Activated CD4-positive, alpha-beta T cell treated with anti-CD3 and anti-CD28 coated beads, Interleukin-2, amount 10 ng/mL, durations not matched to agents 24 days and 14 days (primary cell): ENCODE measurements at places on chromosomes 1 and 21. TPM values are rescaled to one million over a fixed set of nuclear protein-coding genes. Genes with fewer than 3 reads are reported as not detected.

- H3K4me1 ChIP-seq = no peaks in the 10 kb centered on the region
- no peak overlapping the region for H3K27ac ChIP-seq
- DNase-seq = no peak
- H3K36me3 ChIP-seq = no peaks in the 10 kb centered on the region
Observed at GRCh38 chr21:33046455-33046854, 20.7 kb downstream of the OLIG2 start.

DNA sequence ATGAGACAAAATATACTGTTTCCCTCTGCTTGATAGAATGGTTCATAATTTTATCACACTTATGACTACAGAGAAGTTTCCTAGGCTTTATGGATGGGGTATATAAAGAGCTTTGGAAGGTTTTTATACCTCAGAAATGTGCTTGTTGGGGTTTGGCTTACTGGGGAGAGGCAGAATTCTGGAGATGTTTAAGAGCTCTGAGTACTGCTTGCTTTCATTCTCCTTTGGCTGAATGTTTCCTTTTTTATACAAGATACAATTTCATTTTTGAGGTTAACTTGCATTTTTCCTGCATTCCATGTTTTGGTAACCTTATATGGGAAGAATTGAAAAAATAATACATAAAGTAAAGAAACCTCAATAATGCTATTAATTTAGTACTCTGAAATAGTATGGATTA, 157.7 kb upstream of the COL11A1 start:
- H3K27ac ChIP-seq = no peak overlapping the region
- no peak overlapping the region for H3K4me3 ChIP-seq
- no peaks in the 10 kb centered on the region for H3K27me3 ChIP-seq
- no peaks in the 10 kb centered on the region for H3K36me3 ChIP-seq

DNA sequence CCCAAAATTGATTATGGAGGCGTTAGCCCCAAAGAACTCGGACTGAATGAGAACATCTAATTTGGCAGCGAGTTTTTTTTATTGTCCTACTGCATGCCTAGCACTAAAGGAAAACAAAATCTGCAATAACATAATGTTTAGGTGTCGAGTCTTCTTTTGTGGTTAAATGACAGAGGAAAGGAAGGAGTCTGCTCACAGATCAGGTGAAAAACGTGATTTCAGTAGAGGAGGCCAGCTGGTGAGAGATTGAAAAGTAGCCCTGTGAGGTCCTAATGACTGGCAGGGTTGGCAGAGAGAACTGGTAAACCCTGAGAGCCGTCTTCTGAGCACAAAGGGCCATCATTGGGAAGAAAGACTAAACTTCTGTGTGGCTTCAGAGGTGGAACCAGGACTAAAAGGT, 24.2 kb downstream of the WDTC1 start:
- no peak overlapping the region for H3K4me3 ChIP-seq
- peaks cover 7% of the 10 kb centered on the region for H3K36me3 ChIP-seq
- no peak overlapping the region for H3K27ac ChIP-seq
- DNase-seq = no peak

GRCh38 chr1:30805304-30806003, 47.9 kb upstream of the LAPTM5 start:
- no peaks in the 10 kb centered on the region for H3K36me3 ChIP-seq
- DNase-seq = no peak
- H3K4me1 ChIP-seq = peaks cover 4% of the 10 kb centered on the region
- no peak overlapping the region for H3K4me3 ChIP-seq
- H3K27ac ChIP-seq = no peak overlapping the region
- H3K27me3 ChIP-seq = peaks cover 63% of the 10 kb centered on the region

GRCh38 chr1:206930210-206930798, 8.6 kb upstream of the FCMR start:
- H3K36me3 ChIP-seq = no peaks in the 10 kb centered on the region
- peak overlapping the region; percentile 56 for H3K27ac ChIP-seq
- no peaks in the 10 kb centered on the region for H3K27me3 ChIP-seq

DNA sequence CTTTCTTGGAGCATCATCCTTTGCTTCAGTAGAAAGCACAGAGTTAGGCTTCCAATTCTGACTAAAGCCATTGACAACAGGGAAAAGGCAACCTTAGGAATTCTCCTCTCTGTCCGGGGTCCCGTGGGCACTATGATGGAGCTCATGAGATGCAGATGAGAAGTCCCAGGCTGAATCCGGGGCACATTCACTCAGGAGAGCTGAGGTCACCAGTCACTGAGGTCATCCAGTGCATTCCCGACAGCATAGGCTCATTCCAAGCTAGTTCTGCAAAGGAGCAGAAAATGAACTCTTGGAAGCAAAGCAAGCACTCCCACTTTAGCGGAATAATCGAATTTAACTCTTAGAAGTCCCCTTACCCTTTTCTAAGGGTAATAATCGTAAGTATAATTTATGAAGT, 6.8 kb downstream of the CR1 start:
- peaks cover 48% of the 10 kb centered on the region for H3K27me3 ChIP-seq
- no peaks in the 10 kb centered on the region for H3K36me3 ChIP-seq
- H3K4me3 ChIP-seq = no peak overlapping the region
- H3K27ac ChIP-seq = no peak overlapping the region
- H3K4me1 ChIP-seq = peaks cover 4% of the 10 kb centered on the region
- DNase-seq = no peak

DNA sequence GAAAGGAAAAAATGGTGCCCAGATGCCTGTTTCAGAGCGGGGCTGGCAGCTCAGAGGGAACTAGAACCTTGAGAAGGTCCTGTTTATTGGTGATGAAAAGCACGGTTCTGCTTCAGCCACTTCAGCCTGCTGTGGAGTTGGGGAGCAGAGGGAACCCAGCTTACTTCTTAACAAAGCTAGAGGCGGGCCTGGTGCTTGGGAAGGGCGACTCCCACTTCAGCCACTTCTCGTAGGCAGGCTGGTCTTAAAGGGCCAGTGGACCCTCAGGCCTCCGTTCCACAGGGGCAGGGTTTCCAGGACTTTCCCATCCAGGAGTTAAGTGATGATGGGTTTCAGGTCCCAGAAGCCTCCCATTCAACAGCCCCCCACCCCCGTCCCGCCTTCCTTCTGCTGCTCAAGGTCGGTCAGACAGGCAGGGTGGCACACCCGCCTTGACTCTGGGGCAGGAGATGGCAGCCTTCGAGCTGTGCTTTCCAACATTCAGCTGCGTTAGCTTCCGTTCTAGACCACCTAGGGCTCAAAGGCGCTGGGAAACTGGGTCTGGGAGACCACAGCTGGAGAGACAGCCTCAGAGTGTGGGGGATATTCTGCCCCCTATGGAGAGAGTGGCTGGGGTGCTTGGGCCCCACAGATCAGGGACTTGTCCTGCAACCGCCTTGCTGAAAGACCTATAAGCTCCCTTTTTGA, 3.4 kb downstream of the RUNX3 start:
- H3K27ac ChIP-seq = peak overlapping the region; percentile 92
- no peak for DNase-seq
- peaks cover 65% of the 10 kb centered on the region for H3K36me3 ChIP-seq
- H3K4me1 ChIP-seq = peaks cover 66% of the 10 kb centered on the region

GRCh38 chr21:33123374-33124123, 53.6 kb downstream of the OLIG1 start:
- no peaks in the 10 kb centered on the region for H3K36me3 ChIP-seq
- H3K27me3 ChIP-seq = peaks cover 14% of the 10 kb centered on the region
- peaks cover 5% of the 10 kb centered on the region for H3K4me1 ChIP-seq
- no peak overlapping the region for H3K27ac ChIP-seq
- H3K4me3 ChIP-seq = no peak overlapping the region

- no peak for DNase-seq
- H3K36me3 ChIP-seq = no peaks in the 10 kb centered on the region
- no peak overlapping the region for H3K4me3 ChIP-seq
- H3K27ac ChIP-seq = no peak overlapping the region
Observed at GRCh38 chr1:94265011-94265422, 27.6 kb upstream of the ARHGAP29 start.

- no peaks in the 10 kb centered on the region for H3K4me1 ChIP-seq
- peaks cover 14% of the 10 kb centered on the region for H3K27me3 ChIP-seq
- no peak overlapping the region for H3K4me3 ChIP-seq
- no peak for DNase-seq
- no peak overlapping the region for H3K27ac ChIP-seq
- no peaks in the 10 kb centered on the region for H3K36me3 ChIP-seq
Observed at GRCh38 chr1:61572046-61572445, 152.9 kb downstream of the TM2D1 start.

GRCh38 chr1:88685259-88685620, 1.2 kb downstream of the PKN2 start:
- peak overlapping the region; percentile 86 for H3K4me3 ChIP-seq
- H3K4me1 ChIP-seq = peaks cover 26% of the 10 kb centered on the region
- peak; percentile 71 for DNase-seq
- H3K27ac ChIP-seq = peak overlapping the region; percentile 95

DNA sequence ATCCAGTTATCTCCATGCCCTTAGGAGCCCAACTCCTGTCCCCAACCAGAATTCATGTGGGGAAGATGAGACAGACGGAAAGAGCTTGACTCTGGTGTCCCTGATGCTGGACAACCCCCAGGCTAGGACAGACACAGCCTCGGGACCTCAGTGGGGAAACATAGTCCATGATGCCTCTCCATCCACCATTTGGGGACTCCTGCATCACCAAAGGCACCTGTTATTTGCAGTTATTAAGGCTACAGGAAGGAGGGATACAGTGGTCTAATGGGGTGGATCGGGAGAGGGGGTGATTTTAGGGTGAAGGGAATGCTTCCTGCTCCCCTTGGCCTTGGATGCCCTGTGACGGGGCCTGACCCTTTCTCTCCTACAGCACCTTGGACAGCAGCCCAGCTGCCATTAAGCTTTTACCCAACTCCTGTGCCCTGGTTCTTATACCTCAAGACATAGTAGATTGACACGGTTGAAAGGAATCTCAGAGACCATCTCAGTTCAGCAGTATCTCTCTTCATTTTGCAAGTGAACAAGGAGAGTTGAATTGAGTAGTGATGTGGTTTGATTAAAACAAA, 111.6 kb downstream of the MATN1 start:
- H3K4me1 ChIP-seq = no peaks in the 10 kb centered on the region
- peaks cover 8% of the 10 kb centered on the region for H3K27me3 ChIP-seq
- DNase-seq = no peak
- no peak overlapping the region for H3K27ac ChIP-seq

DNA sequence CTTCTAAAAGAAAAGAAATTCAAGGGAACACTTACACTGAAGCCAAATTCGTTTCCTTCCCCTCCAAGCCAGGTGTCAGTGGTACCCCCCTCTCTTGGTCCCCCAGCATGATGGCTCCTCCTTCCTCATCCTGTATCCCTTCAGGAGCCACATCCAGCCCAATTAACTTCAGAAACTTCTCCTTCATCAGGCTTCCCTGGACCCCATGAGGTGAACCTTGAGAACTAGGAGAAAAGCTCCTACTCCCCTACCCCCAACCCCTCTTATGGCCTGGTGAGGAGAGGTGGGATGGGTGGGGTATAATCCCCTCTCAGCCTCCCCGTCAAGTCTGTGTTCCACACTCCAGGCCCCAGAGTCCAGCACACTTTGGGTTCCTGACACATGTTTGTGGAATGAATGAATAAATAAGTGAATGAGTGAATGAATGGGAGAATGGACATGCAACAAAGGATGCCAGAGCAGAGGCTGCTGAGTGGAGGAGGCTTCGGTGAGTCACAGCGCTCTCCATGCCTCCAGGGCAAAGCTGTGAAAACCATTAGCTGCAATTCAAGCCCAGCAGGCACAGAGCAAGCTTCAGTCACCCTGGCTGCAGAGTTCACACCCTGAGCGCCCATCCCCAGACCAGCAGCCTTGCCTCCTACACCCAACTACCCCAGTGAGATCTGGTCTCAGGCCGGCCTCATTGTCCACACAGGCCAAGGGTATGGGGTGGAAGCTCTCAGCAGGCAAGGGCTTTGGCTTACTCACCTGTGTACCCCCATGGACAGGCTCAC, 43.8 kb downstream of the BATF3 start:
- no peaks in the 10 kb centered on the region for H3K36me3 ChIP-seq
- DNase-seq = no peak
- no peak overlapping the region for H3K4me3 ChIP-seq
- no peak overlapping the region for H3K27ac ChIP-seq

GRCh38 chr1:82849460-82849859, 1048.7 kb downstream of the ADGRL2 start:
- no peak overlapping the region for H3K27ac ChIP-seq
- no peaks in the 10 kb centered on the region for H3K36me3 ChIP-seq
- H3K4me1 ChIP-seq = no peaks in the 10 kb centered on the region
- DNase-seq = no peak

- H3K4me1 ChIP-seq = peaks cover 25% of the 10 kb centered on the region
- no peak for DNase-seq
- H3K36me3 ChIP-seq = no peaks in the 10 kb centered on the region
- peaks cover 32% of the 10 kb centered on the region for H3K27me3 ChIP-seq
- H3K27ac ChIP-seq = no peak overlapping the region
- H3K4me3 ChIP-seq = no peak overlapping the region
Observed at GRCh38 chr1:33443080-33443704, 12.3 kb upstream of the PHC2 start.

DNA sequence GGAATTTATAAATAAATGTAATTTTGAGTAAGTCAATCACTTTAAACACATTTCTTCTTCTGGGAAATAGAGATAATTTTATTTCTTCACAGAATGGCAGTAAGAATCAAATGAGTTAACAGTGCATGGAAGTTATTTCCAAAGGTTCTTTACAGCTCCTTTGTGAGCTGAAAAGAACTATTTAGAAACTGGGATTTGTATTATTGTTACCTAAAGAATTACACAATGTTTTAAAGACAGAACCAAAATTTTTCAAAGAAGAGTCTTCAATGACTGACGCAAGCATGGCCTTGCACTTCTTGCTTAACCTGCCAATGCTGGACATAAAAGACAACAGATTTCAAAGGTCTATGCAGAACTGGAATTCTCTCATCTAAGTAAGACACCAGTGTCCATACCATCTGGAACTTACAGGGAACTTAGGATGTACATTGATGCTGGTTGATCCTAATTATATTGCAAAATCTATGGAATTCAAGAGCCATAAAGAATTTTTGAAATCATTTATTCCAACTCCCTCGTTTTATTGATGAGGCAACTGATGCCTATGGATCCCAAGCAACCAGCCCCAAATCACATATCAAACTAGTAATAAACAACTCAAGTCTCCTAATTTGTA, 2.7 kb downstream of the COLGALT2 start:
- H3K36me3 ChIP-seq = no peaks in the 10 kb centered on the region
- H3K4me1 ChIP-seq = peaks cover 14% of the 10 kb centered on the region
- no peak for DNase-seq
- no peak overlapping the region for H3K27ac ChIP-seq
- peaks cover 72% of the 10 kb centered on the region for H3K27me3 ChIP-seq

GRCh38 chr21:27036736-27037301, 69.9 kb upstream of the ADAMTS5 start:
- H3K4me3 ChIP-seq = no peak overlapping the region
- no peaks in the 10 kb centered on the region for H3K36me3 ChIP-seq
- DNase-seq = peak; percentile 23
- H3K4me1 ChIP-seq = no peaks in the 10 kb centered on the region
- H3K27ac ChIP-seq = no peak overlapping the region

GRCh38 chr1:116743535-116743934, 10.7 kb upstream of the CD2 start:
- no peak overlapping the region for H3K27ac ChIP-seq
- no peak overlapping the region for H3K4me3 ChIP-seq
- no peaks in the 10 kb centered on the region for H3K27me3 ChIP-seq

- H3K27ac ChIP-seq = no peak overlapping the region
- DNase-seq = no peak
- no peaks in the 10 kb centered on the region for H3K4me1 ChIP-seq
- H3K36me3 ChIP-seq = no peaks in the 10 kb centered on the region
- no peak overlapping the region for H3K4me3 ChIP-seq
- no peaks in the 10 kb centered on the region for H3K27me3 ChIP-seq
Observed at GRCh38 chr1:102799496-102799895, 308.8 kb downstream of the COL11A1 start.

Gene GBP7
- total RNA-seq = not detected in 2 replicates

Gene GFI1
- total RNA-seq = 85.1 and 87.1 TPM in 2 replicates

Gene ELOA
- 51.9 and 54.3 TPM in 2 replicates for total RNA-seq

Gene TEDDM1
- total RNA-seq = not detected in 2 replicates

Gene MYBPH
- total RNA-seq = not detected in 2 replicates
